Hippocampal formation (tissue), 2 donors: ENCODE measurements at places on chromosomes 7 and 10.

- DNase-seq, result no peak
Observed at GRCh38 chr10:18886102-18886501, 162.5 kb upstream of the MALRD1 start.

DNA sequence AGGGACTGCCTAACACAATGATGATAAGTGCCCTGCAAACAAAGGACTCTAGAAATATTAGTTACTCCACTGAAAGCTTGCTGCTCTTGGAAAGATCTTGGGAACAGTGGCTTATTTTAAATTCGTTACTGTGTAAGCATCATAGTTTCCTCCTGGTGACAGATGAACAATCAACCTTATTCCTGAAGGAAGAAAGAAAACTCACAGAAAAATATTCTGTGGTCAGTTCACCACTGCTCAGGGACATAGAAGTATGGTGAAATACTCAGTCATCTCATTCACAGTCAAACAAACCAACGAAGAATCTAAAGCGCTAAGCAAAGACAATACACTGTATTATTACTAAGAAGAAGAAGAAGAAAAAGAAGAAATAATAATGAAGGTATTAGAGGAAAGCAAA lies 27.8 kb downstream of the MKX start:
- DNase-seq, result no peak

GRCh38 chr10:49615721-49616120 lies 1.9 kb downstream of the CHAT start:
- DNase-seq, result no peak

DNA sequence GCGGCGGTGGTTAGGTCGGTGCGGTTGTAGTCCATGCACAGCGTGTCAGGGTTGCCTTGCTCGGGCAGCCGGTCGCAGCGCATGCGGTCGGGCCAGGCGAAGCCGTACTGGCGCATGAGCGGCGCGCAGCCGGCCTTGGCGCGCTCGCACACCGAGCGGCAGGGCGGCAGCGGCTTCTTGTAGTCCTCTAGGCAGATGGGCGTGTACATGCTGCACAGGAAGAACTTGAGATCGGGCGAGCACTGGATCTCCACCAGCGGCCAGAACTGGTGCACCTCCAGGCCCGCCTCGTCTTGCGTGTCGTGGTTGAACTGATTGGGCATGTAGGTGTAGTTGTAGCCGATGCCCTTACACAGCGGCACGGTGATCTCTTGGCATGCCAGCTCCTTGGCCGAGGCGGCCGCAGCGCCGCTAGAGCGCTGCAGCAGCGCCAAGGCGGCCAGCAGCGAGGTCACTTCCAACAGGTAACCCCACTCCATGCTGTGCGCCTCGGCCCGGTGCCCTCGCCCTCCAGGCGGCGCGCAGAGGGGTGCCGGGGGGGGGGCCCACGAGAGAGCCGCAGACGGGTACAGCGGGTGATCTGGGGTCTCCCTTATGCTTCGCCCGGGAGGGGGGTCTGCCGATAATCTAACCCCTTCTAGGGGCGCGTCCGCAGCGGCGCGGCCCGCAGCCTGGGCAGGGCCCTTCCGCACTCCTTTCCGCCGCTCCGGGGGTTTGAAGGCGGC lies 983 bp downstream of the FZD8 start:
- no peak for DNase-seq

- no peak for DNase-seq
Observed at GRCh38 chr7:149770728-149771636, 2.4 kb downstream of the ZNF467 start.

GRCh38 chr7:124718032-124718766 lies 47.4 kb downstream of the GPR37 start:
- no peak for DNase-seq

GRCh38 chr10:17665747-17666146 lies 21.8 kb downstream of the STAM start:
- peak; percentile 42 for DNase-seq

GRCh38 chr10:47400251-47400650 lies 16.2 kb upstream of the ZNF488 start:
- DNase-seq, result no peak

- DNase-seq, result no peak
Observed at GRCh38 chr10:128781637-128782036, 655.4 kb upstream of the MKI67 start.

GRCh38 chr7:91435381-91436059 lies 171.3 kb downstream of the FZD1 start:
- no peak for DNase-seq

GRCh38 chr10:27285093-27285492 lies 44.5 kb upstream of the ACBD5 start:
- DNase-seq, result no peak

DNA sequence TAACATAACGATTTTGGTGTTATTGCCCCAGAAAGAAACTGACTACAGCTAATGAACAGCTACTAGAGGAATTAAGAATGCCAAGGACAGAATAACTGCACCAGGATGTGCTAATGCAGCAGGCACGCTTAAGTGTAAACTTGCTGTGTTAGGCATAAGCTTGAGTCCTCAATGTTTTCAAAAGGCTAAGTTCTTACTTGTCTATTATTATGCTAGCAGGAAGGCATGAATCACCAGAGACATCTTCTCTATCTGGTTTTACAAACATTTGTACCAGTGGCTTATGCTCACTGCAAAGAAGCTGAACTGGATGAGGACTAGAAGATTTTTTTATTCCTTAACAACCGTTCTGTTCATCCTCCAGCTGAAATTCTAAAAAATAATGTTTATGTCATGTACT lies 1035.3 kb downstream of the NRG3 start:
- DNase-seq, result no peak

- no peak for DNase-seq
Observed at GRCh38 chr10:91726355-91726754, 71.9 kb upstream of the TNKS2 start.

DNA sequence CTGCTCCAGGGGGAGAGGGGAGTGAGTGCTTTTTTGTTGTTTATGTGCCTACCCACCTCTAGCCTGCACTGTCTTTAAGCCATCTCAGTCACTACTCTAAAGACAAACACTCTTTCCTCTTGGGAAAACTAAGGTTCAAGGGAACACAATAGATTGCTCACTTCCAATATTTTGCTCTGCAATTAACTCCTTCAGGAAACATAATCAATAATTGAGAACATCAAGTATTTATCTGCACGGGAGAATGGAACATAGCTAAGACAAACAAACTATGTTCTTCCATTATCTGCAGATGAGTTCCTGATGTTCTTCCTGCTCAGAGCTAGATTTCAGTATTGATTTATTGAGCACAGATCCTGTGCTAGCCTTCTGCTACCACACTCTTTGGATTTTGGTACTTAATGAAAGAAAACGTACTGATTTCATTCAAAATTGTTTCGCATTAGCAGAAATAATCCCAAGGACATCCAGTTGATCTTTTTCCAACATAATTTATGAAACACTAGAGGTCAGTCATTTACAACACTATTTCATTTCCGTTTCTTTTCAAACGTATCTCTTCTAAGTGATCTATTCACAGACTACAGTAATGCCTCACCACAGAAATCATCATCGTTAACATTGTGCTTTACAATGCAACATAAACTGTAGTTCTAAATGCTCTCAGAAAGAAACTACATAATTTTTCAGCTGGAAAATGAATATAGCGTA lies 8.3 kb downstream of the NEBL start:
- DNase-seq, result no peak

DNA sequence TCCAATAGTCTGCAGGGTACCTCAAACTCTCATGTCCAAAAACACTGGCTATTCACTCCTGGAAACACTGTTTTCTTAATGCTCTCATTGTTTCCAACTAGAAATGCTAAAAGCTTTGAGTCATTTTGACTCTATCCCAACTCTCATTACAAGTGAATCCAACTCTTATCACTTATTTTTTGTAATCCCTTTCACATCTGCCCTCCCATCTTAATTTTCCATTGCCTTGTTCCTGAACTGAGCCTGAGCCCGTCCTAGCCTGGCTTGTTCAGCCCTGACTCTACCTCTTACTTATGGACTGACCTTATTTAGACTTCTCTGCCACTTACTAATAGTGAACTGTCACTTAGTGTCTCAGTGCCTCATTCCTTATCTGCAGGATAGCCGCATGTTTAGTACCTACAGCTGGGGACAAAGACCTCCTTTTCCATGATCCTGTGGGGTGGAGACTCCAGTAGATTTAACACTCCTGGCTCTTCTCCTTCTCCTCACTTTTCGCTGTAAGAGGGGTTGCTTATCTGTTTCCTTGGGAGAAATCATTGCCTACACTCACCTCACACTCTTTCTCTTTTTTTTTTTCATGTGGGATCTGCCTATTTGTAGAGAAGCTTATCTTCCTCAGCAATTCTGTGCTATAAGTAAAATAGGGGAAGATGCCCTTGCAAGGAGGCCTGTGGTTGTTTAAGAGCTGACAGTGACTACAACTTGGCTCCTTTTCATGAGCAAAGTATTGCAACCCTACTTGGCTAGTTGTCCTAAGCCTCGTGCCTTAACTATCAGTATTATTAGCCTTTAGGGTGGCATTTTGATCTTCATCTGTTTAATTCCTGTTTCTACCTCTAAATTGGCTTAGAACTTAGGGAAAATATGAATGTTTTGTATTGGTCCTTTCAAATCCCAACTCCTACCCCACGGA lies 56.4 kb downstream of the SLC16A12 start:
- DNase-seq, result no peak

GRCh38 chr10:96260014-96260413 lies 11.4 kb downstream of the BLNK start:
- DNase-seq, result no peak

GRCh38 chr10:132199268-132199853 lies 12.6 kb downstream of the DPYSL4 start:
- no peak for DNase-seq

GRCh38 chr10:86699991-86700840 lies 31.9 kb downstream of the LDB3 start:
- no peak for DNase-seq

- DNase-seq, result no peak
Observed at GRCh38 chr10:62224606-62225005, 44.0 kb downstream of the RTKN2 start.

GRCh38 chr10:126369125-126369710 lies 19.1 kb downstream of the ADAM12 start:
- no peak for DNase-seq

DNA sequence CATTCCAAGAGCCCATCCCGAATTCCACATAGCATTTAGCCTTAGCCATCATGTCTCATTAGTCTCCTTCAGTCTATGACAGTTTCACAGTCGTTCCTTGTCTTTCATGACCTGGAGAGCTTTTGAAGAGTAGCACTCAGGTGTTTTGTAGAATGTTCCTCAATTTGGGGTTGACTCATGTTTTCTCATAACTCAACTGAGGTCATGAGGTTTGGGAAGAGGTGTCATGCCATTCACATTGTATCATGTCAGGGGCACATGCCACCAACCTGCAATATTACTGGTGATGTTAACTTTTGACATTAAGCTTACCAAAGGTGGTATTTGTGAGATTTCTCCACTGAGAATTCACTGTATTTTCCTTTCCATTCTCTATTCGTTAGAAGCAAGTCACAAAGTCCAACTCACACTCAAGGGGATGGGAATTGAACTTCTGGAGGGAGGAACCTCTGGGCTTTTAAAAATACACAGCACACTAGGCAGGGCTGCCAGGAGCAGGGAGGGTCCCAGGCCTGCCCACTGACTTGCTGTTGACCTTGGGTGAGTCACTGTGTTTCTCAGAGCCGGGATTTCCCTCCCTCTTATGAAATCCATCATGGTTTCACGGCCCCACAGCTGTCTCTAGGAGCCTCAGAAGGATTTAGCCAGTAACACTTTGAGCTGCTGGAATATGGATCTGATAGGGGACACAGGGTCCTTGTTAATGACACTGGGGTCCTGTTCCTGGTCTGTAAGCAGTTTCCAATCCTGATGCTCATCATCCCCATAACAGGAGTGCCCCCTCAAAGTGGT lies 74.4 kb upstream of the TCF7L2 start:
- no peak for DNase-seq

DNA sequence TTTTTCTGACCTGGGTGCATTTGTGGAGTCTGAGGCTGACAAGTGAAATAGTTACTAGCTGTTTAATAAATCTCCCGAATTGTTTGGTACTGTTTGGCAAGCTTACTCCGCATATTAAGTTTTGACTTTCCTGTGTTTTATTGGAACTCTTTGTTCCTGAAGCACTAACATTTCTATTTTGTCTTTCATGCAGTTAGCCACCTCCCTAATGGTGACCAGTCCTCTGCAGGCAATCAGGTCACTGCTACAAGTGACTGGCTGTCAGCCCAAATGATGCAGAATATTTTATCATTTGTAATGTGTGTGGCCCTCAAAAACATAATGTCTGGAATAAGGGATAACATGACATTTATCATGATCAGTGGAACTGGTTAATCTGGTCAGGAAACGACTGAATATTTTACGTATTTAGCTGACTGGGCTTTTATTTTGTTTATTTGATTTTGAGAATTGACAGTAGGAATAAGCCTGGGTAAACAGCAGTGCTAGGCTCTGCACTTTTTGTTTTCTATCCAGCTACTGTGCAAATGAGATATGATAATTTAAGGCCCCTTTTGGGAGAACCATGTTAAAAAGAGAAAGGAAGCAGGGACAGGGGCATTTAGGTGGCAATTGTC lies 82.9 kb downstream of the ST7 start:
- no peak for DNase-seq

- no peak for DNase-seq
Observed at GRCh38 chr7:112833082-112833481, 42.9 kb upstream of the TMEM168 start.

- DNase-seq, result no peak
Observed at GRCh38 chr10:4658777-4659176, 167.2 kb upstream of the AKR1E2 start.

DNA sequence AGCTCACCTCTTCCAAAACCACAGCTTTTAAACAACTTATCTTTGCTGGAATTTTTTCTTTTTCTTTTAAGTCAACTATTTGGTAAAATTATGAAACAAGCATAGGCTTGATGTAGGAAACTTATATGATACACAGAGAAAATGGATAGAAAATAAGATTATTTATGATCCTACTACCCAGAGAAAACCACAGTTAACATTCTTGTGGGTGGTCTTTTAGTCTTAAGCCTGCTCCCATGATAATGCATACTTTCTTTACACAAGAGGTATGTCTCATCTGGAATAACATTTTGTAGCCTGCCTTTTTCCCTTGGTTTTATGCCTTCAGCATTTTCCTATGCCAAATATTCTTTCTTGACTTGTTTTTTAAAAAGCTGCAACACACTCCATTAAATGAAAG lies 21.4 kb downstream of the PLPP4 start:
- DNase-seq, result no peak

DNA sequence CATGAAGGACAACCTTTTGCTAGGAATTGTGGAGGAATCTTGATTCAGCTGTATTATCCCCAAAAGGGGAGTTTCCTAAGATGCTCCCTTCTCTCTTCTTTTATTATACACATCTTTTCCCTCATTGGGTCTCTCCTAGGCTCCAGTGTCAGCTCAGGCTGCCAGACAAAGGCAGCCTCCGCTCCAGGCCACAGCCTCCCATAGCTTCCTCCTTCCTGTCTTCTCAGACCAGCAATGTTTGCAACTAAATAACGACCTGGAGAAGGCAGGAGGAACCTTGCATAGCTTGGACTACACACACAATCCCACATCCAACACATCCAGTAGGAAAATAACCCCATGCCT lies 12.3 kb downstream of the SFXN3 start:
- DNase-seq, result no peak
